ENCODE measurements at places on chromosomes 12 and 14.
A peak's percentile ranks its signal among the peaks of the same experiment; 100 is the strongest.

DNA sequence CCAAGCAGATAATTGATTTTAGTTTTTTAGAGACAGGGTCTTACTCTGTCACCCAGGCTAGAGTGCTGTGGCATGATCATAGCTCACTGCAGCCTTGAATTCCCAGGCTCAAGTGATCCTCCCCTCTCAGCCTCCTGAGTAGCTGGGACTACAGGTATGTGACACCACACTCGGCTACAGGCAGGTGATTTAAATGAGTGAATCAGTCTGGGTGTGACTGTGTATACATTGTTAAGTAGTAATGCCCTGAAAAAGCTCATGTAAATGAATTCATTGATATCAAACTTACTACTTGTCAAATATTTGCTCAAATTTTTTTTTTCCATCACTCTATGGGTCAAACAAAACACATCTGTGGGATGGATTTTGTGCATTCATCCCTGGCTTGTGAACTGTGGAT is 6.3 kb upstream of the USP44 start:
- no peak for DNase-seq

DNA sequence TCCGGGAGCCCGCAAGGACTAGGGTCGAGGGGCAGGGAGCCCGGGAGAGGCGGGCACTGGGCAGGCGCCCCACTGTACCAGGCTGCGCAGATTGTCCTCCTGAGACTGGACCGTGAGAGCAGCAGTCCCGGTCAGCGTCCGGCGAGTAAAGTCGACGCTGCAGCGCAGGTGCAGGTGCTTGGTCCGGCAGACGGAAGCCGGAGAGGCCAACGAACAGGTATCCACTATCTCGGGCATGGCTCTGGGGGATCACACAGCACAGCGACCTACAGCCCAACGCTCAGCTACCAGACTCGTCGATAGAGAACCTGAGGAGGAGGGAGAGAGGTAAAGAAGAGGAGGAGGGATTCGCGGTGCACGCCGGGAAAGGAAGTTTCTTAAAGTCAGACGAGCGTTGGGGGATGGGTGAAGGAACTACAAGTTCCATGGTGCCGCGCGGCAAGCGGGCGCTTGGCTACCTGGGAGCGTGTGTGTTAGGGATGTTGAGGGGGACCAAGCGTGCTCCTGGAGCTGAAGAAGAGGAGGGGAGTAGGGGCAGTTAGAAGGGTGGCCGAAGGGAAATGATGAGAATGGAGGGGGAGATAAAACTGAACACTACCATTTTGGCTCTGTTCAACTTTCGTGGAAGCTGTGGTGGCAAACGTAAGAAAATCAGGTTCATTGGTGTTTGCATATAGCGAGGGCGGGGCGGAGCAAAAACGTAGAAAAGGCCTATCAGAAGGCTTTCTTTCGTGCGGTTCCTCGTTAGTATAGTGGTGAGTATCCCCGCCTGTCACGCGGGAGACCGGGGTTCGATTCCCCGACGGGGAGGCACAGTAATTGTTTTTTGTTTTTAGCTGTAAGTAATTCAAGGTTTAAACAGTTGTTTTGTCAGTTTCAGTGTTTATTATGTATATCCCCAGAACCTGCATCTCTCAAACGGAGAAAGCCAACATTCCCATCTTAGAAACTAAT is at the start of gene LTA4H:
Gene LTA4H, minus strand, starts transcription at position 305 of the 954 bp plus-strand sequence. Its CDS starts 68 bp downstream, at position 237.
- peak; percentile 95 for DNase-seq

GRCh38 chr12:12718381-12718759 is 1.2 kb downstream of the CDKN1B start:
- DNase-seq, result no peak

DNA sequence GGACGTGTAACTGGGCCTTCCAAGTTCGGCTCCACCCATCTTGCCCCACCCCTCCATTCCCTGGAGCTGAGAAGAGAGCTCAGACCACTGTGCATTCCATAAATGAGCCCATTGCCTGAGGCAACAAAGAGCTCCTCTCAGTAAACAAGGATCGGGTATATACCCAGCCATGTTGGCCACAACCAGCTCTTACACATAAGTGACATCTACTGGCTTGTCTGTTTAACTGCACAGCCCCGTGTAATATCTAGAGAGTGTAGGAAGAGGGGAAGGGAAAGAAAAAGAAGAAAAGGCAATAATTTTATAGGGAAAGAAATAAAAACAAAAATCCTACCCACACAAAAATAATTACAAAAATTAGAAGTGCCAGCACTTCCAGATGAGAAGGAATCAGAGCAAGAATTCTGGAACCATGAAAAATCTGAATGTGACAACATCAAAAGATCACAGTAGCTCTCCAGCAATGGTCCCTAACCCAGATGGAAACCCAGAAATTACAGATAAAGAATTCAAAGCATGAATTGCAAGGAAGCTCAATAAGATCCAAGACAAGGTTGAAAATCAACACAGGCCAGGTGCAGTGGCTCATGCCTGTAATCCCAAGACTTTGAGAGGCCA is 308.1 kb downstream of the RPAP3 start:
- no peak for DNase-seq

DNA sequence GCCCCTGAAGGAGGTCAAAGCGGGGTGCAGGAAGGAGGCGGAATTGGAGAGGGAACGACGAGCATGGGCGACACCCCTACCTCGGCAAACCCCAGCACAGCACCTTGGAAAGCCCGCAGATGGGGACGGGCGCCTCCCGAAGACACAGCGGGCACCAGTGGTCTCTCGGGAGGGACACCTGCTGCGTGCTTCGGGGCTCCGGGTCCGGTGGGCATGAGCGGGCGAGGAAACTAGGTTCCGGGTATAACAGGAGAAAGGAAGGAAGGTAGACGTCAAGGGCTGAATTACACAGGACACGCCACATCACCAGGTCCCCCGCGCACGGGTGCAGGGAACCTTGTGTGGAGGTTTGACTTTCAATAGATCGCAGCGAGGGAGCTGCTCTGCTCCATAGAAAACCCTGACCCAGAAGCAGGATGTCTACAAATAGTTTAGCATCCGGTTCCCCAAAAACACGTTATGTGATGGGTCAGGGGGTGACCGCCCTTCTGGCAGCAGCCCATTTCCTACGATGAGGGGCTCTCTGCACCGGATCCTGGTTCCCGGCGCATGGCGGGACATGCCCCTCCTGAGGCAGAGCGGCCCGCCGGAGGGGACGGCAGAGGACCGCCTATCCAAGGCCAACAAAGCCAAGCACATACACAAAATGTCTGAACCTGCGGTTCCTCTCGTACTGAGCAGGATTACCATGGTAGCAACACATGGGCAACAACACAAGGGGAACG is 196.9 kb downstream of the ALG10 start:
- no peak for DNase-seq

DNA sequence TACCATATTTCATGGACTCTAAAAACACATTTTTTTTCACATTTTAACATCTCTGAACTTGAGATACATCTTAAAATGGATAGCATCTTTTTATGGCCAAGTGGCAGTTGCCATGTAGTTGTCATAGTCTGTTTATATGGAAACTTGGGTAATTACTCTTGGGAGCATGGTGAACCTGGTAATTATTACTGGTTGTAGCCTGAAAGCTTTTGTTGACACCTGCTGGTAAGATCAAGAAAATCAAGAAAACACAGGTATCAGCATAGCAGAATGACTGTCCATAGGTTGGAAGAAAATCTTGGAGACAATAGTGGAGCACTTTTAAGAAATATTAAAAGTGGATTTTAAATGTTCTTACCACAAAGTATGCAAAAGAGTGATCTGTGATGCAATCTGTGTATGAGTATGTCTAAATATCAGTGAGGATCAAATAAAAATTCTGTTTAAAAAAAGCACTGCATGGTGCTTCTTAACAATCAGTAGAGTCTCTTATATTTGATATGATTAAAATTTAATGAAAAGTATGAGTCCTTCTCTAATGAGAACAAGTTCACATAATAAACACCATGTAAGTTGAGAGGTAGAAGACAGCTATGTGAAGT is 44.2 kb downstream of the TTC8 start:
- no peak for DNase-seq

DNA sequence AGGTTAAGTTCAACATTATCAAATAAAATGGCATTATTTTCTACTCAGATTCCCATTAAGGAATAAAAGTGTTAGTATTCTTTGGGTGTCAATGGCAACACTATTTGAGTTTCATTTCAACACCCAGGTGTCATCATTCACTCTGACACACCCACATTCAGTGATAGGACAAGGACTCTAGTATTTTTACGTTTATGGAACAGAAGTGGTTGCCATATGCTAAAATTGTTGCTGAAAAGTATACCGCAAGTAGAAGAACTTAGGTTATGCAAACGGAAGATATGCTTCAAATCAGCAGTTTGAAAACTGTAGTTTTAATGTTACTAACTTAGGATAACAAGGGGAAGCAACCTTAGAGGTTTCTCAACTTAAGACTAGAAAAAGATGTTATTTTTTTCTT is 20.0 kb upstream of the SGPP1 start:
- DNase-seq, result no peak

- DNase-seq, result no peak
Observed at GRCh38 chr12:91651728-91652127, 469.1 kb upstream of the DCN start.

- DNase-seq, result no peak
Observed at GRCh38 chr12:47272412-47273190, 192.8 kb upstream of the AMIGO2 start.

- DNase-seq, result no peak
Observed at GRCh38 chr12:5506295-5506694, 74.4 kb downstream of the NTF3 start.

DNA sequence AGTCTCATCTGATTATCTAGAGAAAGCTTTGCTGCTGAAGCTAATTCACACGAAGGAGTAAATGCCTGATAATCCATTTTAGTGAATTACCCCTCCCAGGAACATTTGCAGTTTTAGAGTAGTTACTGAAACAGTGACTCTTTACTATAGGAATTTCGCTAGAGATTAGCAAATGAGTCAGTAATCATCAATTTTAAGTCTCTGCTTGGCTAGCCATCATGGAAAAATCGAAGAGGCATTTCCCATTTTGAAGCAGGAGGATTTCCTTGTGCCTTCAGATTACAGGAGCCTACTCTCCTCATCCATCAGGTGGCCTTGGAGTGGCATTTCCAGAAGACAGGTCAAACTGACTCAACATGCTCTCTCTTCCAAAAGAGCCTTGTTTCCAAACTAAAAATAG is 154.5 kb downstream of the EGLN3 start:
- peak; percentile 29 for DNase-seq

DNA sequence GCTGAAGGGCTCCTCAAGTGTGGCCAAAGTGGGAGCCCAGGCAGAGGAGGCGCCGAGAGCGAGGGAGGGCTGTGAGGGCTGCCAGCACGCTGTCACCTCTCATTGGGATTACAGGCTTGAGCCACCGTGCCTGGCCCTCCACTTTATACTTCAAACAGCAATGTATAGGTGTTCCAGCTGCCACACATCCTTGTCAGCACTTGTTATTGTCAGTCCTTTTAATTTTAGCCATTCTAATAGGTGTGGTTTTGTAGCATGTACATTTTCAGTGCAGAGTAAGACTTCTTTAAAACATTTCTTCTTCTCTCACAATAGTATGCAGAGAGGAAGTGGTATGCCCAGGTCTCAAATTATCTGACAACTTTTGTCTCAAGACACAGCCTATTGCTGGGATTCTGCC is 27.5 kb upstream of the HNF1A start:
- no peak for DNase-seq

- DNase-seq, result no peak
Observed at GRCh38 chr12:1819571-1819970, 794 bp upstream of the LRTM2 start.

DNA sequence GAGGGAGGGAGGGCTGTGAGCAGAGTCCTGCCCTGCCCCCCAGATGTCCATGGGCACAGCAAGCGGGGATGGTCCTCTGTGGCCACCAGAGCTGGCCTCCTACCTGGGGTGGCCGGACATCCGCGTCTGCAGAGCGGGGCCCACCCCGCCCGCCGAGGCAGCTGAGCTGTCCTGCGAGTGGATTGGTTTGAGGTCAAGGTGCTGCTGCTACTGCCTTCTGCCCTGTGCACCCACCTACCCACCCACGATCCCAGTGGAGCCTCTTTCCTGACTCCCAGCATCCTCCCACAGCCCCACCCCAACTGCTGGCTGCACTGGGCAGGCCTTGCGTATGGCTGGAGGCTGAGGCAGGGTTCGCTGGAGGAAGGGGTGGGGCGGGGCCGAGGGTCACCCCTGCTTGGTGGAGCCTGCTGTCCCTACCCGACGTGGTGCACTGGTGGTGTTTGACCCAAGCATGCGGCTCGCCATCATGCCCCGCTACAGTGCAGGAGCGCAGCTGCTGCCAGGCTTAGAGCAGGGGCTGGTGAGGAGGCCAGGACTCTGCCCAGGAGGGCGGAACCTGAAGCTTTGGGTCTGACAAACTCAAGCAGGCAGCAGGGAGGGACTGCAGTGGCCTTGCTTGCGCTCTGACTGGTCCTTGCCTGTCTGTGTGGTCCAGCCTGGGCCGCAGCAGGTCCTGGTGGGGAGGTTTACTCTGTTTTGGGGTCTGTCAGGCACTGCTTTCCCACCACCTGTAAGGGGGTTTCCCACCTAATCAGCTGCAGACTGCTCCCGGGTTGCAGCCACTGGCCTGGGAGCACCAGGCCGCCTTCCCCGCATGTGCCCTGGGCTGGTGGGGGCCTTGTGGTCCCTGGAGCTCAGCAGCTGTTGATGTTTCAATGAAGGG is 23.7 kb downstream of the CEP170B start:
- DNase-seq, result no peak

DNA sequence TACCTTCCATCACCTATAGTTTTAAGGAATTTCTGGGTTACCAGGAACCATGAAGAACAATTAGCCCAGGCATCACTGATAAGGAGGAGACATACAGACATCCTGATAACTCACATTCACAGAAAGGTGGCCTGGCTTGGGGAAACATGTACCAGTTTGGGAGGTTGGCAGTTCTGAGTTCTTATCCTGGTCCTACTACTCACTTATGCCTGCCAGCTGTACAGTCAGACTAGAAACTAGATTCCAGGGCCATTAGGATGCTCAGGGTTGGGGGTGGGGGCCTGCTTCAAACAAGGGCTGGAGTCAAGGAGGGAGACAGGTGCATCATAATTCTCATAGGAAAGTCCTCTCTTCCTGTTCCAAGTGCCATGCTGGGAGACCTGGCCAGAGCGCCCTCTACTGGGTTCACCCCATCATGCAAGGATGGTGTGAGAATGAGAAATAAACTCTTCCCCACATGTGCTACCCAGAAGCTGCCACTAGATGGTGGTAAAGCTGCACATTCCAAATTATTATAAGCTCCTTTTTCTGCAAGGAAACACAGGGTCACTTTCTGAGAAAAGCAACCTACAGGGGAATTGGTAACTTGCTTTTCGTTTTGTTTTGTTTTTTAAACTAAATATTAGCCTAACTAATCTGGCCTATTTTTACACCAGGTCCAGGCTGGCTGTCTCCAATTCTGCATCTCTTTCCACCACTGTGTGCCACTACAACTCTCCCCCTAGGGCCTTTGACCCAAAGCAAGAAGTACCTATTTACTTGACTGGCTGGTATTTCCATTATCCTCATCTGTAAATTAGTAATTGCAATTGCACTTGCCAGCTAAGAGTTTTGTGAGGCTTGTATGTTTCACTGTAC is 14.5 kb downstream of the OAS2 start:
- DNase-seq, result no peak

DNA sequence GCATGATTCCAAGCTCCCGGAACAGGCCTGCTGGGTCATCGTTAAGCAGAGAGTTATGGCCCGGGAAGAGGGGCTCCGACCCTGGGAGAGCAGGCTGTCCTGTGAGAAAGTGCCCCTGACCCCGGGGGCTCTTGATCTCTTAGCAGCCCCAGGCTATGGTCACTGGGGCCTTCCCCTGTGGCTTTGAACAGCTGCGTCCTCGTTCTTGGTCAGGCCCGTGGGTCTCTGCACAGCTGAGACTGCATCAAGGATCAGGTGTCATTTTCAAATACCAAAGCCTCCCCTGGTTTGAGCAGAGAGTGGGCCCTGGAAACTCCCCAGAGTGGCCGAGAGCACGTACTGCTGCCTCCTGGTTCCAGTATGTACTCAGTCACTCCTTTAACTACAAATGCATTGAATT is 114.8 kb downstream of the ESRRB start:
- DNase-seq, result no peak

- no peak for DNase-seq
Observed at GRCh38 chr12:34345801-34346200, 323.5 kb downstream of the ALG10 start.
